ENCODE measurements at places on chromosomes 5 and 9.

- no peak for DNase-seq
Observed at GRCh38 chr5:94432499-94432898, 185.9 kb downstream of the KIAA0825 start.

- DNase-seq, result no peak
Observed at GRCh38 chr5:167790045-167790444, 501.4 kb upstream of the WWC1 start.

DNA sequence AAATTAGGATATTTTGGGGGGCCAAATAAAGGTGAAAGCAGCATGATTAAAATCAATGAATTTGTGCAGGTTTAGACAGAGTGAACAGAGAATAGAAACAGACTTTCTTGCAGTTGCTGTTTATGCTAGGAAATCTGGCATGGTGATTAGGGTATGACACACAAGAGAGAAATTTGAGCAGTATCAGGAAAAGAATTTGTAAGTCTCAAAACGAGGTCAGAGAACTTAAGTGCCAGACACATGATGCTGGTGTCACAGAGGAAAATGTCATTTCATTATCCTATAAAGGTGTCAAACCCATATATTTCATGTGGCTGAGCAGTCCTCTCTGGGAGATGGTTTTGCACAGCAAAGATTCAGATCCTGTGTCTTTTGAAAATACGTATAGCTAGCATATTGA, 15.7 kb downstream of the LVRN start:
- no peak for DNase-seq

DNA sequence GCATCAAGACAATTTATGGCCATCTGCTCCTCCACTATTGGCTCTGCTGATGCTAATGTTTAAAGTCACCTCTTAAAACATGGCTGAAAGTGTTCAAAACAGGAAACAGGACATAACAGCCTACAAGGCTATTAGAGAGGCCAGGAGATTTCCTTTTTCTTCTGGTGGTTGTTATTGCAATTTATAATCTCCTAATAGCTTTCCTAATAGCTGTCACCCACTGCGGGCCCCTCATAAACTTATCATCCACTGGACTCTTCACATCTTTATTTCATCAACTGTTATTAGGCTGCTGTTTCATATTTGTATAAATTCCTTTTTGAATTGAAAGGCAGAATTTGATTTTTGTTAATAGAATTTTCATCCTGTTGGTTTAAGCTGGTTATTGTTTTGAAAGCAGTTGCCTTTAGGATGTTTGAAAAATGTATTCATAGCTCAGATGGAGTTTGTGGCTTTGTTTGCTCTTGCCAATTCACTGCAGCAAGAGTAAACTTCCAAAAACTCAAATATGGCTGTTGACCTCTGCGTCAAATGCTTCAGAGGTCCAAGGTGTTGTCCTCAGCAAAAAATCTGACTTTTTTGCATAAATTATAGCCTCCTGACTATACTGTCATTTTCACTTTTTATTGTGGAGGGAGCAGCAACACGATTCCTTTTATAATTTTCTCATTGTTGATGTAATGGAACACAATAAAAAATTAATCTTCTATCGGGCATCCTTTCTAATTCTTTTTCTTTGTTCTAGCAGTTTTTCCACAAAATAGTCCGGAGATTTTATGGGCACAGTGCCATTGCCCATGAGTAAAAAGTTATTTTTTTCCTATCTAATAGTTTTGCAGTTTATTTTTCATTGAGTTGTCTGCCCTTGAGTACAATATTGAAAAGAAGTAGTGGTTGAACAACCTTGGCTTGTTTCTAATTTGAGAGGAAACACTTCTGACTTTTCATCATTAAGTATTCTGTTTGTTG, 69.3 kb downstream of the MAT2B start:
- no peak for DNase-seq

DNA sequence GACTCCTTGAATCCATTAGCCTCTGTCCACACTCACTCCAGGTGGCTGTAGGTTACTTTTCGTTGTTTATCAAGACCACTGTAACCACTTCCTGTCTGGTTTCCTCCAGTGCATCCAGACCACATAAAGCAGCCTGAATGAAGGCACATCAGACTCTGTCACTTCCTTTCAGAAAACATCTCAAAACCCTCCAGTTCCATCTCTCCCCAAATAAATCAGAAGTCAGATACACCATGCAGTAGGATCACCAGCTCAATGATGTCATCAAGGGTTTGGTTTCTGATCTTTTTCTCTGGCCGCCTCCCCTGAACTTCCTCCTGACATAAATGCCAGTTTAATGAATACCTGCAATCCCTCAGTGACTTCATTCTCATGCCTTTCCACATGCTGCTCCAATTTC, 161.2 kb downstream of the ZNF462 start:
- no peak for DNase-seq

DNA sequence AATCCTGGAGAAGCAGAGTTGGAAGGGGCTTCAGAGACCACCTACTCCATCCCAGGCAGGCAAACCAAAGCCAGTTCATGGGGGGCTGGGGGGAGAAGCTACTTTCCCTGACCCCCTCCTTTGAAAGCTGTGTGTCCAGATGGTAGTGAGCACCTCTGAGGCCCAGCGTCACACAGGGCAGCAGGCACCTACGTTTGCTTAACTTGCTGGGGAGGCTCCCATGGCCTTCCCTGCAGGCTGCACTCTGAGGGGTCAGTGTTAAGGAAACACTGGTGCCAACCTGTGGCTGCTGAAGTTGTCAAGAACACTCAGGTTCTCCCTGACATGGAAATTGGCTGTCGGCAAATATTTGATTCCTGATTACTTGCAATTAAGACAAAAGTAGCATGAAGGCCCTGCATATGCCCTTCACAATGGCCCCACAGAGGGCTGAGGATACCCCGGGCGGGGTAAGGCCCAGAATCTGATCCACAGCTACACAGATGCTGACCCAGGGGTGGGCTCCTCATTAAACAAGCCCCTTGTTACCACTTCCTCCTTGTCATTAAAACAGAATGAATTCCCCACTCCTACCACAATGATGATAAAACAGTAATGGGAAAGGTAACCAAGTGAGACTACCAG, 208.5 kb downstream of the FSTL4 start:
- no peak for DNase-seq

- DNase-seq, result no peak
Observed at GRCh38 chr5:125489146-125489545, 742.7 kb upstream of the ZNF608 start.

- no peak for DNase-seq
Observed at GRCh38 chr9:37984672-37985611, 81.0 kb upstream of the SLC25A51 start.

GRCh38 chr5:40390281-40391149, 289.2 kb upstream of the PTGER4 start:
- no peak for DNase-seq

GRCh38 chr5:158643840-158644239, 455.9 kb downstream of the EBF1 start:
- no peak for DNase-seq

- DNase-seq, result no peak
Observed at GRCh38 chr5:165263536-165263935, 1758.1 kb downstream of the MAT2B start.

DNA sequence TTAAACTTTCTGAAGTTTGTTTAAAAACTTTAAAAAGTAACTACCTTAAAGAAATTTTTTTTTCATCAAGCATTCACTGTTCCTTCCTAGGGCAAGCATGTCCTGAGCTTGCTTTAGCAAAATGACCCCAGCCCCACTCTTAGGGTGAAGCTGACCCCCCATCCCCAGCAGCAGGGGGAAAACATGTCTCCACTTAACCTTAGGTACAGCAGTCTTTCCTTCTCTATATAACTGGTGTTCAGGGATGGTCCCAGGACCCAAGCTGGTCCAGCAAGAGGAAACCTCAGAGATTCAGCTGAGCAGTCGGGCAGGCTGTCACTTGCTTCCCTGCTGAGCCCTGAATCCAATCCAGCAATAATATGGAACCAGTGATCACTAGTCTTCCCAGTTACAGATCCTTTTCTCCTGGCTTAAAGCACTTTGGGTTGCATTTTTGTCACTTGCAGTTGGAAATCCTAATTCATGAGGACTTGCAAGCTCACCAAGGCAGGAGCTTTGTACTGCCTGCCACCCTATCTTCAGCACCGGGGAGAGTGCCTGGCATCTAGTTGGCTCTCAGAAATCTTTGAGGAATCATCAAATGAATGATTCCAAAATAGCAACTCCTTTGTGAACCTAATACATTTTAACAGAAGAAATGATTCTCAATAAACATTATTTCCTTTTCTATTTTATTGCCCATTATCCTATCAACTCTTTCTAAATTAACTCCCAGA, 91.2 kb downstream of the FSTL4 start:
- DNase-seq, result no peak

DNA sequence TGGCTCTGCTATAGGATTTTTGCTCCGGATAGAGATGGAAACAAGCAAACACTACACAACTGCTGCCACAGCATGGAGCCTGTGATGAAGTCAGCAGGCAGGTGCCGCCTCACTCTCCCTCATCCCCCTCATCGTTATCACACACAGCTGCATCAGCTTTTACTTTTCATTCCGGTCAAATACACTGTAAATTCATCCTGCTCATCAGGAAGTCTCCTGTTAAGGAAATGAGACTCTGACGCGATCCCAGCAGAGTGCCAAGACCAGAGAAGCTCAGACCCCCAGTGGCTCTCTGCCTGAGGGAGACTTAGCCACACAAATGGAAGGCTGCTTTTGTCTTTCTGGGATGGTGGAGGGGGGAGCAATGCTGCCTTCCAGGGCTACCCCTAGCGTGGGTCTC, 270.2 kb downstream of the ELAVL2 start:
- DNase-seq, result no peak

GRCh38 chr9:89095761-89096528, 82.7 kb downstream of the SHC3 start:
- DNase-seq, result no peak

DNA sequence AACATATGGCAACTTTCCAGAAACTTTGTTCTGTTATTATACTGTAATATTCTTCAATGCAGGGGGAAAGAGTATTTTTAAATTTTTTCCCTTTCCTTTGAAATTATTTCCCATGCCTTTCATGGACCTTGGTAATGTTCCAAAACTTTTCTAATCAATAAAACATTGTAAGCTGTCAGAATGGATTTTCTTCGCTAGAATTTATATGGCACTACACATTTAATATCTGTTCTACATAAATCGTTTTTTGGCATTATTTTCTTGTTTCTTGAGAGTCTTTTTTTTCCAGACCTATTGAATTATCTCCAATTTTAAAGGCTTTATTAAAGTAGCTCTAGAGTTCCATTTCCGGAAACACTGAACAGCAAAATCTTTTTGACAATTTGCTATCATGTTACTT, 249.0 kb downstream of the TMEM167A start:
- no peak for DNase-seq

- no peak for DNase-seq
Observed at GRCh38 chr9:33210006-33210715, 29.8 kb upstream of the SPINK4 start.

DNA sequence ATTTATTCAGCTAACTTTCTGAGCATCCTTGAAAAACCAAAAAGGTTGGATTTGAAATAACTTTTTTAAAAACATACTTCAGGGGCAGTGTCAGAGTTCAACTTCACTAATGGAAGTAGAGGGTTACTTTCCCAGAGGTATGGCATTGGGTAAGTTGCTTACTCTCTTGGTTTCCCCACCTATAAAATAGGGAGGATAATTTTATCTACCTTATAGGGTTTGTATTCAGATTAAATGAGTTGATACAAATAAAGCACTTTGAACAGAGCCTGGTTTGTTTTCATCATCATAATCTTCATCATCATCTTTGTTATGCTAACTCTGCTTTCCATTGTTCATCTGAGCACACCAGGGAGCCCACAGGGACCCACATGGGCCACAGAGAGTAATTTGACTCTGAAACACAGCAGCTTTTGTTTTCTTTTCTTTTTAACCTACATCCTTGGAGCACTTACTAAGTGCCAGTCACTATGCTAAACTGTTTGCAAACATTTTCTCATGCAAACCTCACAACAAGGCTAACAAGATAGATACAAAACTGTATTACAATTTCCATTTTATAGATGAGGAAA, 179.1 kb upstream of the SLC24A2 start:
- no peak for DNase-seq

DNA sequence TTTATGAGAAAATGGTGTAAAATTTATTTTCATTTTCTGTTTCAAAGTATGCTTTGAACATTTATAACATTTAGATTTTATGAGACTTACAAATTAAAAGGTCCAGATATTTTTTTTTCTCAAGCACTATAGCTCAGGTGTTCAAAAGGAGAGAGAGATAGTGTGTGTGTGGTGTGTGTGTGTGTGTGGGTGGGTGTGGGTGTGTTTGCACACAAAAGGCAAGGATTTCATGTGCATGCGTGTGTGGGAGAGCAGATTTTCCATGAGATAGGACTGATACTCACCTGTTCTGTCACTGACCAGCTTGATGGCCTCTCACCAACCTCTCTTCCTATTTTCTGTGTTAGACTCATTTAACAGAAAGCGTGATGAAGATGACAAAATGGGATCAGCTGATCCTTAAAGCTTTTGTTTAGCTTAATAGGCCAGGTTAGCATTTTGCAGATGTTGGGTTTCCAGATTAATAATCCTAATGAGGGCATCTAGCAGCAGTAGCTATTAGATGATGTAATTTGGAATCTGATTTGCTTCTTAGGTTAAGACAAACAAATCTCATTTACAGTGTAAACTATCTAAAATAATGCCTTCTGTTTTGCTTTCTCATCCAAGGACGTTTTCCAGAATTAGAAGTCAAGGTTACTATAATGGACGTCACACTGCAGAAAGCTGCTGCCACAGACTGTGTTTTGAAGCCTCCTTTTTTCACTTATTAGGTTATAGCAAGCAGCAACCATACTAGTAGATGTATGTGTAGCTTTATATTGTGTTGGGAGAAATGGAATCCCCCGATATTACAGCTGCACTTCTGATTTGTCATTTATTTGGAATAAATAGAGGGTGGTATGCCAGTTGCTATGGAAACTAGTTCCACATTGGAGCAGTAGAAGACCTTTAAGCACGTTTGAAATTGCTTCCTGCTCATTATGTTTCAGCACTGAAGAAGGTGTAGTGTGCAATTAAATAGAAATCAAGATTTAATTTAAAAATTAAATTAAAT, 355.6 kb downstream of the TAF11L14 start:
- DNase-seq, result no peak

DNA sequence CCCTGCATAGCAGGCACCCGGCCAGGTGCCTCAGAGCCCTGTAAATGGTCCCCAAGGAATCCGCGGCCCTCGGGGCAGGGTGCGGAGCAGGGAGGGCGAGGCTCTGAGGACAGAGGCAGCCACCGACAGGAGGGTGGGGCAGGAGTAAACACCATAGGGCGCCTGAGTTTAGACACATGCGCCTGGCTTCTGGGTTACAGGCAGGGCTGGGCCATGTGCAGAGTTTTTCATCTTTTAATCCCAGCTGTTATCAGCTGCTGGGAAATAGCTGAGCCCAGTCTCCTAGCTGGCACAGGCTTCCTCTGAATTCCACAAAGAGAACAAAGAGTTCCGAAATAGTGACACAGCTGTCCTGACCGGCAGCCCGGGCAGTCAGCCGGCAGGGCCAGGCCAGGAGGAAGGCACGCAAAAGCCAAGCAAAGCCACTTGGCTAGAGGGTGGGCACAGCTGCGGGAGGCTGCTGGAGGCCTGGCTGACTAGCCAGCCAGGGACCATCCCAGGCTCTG, 98.9 kb upstream of the PHYKPL start:
- no peak for DNase-seq

All from activated T-helper 1 cell treated with anti-CD3 and anti-CD28 coated beads, Interleukin-2, amount 50 U/mL, for 16 hours (primary cell).